ENCODE measurements at places on chromosomes 1 and 21. TPM values are rescaled to one million over a fixed set of nuclear protein-coding genes. Genes with fewer than 3 reads are reported as not detected.

- DNase-seq, result peak; percentile 74
Observed at GRCh38 chr1:153608742-153609584, 4.0 kb downstream of the S100A16 start.

DNA sequence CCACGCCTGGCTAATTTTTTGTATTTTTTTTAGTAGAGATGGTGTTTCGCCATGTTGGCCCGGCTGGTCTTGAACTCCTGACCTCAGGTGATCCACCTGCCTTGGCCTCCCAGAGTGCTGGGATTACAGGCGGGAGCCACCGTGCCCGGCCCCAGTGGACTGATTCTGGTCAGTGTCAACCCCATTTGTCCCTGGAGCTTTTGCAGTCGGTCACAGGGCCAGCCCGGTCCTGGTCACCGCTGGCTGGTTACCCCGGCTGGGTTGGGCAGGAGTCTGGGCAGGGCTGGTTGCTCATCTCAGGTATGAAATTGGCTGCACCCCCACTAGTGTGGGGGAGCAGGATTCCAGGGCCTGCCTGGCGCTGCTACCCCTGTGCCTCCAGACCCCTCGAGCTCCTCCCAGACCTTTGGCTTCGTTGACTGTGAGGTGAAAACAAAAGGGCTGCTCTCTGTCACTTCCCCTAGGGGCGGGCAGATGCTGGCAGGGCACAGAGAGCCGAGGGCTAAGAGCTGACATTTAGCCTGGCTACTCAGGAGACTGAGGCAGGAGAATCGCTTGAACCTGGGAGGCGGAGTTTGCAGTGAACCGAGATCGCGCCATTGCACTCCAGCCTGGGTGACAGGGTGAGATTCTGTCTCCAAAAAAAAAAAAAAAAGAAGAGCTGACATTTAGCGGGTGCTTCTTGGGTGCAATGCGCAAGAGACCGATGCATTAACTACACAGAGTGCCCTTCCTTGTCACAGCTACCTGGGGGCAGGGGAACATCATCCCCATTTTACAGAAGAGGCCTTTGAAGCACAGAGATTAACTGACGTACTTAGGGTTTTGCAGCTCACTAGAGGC lies 10.6 kb downstream of the TNFRSF1B start:
- DNase-seq, result no peak

DNA sequence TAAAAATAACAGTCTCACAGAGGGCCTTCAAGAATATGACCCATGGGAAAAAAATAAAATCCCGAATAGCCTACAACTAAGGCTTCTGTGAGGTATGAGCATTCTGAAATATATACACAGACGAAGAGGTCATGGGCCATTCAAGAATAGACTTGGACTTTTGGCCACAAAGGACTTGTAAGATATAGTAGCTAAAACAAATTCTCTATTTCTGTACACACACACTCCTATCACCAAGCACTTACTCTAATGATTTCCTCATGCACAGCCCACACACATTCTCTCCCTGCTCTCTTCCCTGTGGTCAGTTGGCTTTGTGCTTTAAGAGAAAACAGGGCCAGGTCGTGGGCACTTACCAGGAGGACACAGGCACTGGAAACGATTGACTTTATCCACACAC lies 69.7 kb upstream of the ADAM30 start:
- no peak for DNase-seq

DNA sequence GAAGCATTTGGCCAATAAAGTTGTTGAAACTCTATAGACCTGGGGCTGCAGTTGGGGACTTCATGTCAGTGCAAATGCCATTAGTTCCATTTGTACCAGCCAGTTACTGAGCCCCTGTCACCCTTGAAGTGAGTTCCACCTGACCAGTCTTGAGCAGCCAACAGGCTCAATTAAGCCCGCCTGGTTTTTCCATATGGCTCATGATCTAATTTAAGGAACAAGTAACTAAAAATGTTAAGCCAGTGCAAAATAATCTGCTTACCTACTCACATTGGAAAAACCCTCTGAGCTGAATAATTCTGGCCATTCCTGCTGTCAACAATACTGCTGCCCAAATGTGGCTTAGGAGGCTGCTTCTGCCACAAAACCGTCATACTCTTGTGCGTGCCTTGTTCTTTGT lies 21.6 kb downstream of the NSUN4 start:
- DNase-seq, result no peak

GRCh38 chr1:1781526-1781903 lies 3.2 kb upstream of the NADK start:
- DNase-seq, result no peak

- no peak for DNase-seq
Observed at GRCh38 chr1:244778344-244778743, 57.1 kb upstream of the COX20 start.

DNA sequence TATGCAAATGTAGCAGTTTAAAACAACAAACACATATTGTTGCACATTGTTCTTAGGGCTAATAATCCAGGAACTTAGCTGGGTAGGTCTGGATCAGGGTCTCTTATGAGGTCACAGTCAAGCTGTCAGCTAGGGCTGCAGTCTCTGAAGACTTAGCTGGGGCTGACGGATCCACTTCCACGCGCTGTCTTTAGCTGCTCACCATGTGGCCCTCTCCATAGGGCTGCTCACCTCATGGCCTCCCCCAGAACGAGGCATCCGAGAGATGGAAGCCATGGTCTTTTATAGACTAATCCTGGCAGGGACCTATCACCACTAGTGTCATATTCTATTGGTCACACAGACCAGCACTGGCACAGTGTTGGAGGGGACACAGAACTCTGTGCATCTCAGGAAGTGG lies 8.7 kb upstream of the OXCT2 start:
- DNase-seq, result no peak

DNA sequence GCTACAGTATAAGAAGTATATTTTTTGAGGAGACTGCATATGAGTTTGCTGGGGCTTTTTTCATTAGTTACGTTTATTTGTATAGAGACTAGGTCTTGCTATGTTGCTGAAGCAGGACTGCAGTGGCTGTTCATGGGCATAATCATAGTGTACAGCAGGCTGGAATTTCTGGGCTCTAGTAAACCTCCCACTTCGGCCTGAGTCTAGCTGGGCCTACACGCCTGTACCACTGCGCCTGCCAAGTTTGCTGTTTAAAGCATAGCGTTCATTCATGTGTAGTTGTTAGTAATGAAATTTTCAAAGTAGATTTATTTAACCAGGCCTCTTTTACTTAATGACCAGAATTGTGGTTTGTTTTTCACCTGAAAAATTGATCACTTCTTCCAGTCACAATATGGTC lies 33.8 kb downstream of the HS2ST1 start:
- DNase-seq, result no peak

- no peak for DNase-seq
Observed at GRCh38 chr1:89350298-89350697, 13.6 kb upstream of the GBP6 start.

The SELP gene
- total RNA-seq, result 24.0 TPM

The CRP gene
- 1.1 TPM for total RNA-seq

The BRDT gene
- total RNA-seq, result not detected

The CLCNKB gene
- total RNA-seq, result 0.65 TPM
